Anterior cingulate cortex (tissue), 58 donors: ENCODE measurements at places on chromosomes 12 and 14.

DNA sequence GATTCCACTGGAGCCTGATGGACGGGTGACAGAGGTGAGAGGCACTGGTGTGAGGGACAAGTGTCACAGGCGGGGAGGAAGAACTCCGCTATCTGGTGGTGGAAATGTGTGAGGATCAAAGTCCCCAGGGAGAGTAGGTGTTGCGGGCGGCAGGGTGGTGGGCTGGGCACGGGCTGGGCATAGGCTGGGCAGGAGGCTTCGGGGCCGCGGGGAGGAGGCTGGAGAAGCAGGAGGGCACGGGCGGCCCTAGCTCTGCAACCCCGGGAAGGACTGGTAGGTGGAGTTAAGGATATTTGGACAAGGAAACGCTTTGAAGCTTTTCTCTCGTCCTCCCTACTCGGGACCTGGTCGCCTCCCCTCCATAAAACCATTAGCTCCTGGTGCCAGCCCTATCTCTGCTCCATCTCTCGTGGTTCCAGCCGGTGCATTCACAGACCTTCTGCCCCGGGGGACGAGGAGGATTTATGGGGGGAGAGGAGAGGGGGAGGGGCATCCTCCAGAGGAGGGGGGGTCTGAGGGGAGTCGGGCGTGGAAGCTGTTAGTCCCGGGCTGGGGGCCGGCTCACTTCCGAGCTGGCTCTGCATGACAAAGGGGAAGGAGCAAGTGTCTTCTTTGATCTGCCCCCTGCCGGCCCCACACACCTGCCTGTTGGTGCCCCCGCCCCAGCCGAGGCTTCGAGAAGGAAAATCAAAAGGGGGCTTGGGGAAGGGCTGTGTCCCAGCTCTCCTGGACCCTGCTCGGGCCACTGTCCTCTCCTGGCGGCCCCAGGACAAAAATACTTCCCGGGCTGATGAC is 504 bp downstream of the WNT5B start:
- no peak for DNase-seq

- DNase-seq = no peak
Observed at GRCh38 chr12:93387780-93388179, 10.1 kb downstream of the NUDT4 start.

- DNase-seq = no peak
Observed at GRCh38 chr12:78802593-78802992, 62.0 kb upstream of the SYT1 start.

DNA sequence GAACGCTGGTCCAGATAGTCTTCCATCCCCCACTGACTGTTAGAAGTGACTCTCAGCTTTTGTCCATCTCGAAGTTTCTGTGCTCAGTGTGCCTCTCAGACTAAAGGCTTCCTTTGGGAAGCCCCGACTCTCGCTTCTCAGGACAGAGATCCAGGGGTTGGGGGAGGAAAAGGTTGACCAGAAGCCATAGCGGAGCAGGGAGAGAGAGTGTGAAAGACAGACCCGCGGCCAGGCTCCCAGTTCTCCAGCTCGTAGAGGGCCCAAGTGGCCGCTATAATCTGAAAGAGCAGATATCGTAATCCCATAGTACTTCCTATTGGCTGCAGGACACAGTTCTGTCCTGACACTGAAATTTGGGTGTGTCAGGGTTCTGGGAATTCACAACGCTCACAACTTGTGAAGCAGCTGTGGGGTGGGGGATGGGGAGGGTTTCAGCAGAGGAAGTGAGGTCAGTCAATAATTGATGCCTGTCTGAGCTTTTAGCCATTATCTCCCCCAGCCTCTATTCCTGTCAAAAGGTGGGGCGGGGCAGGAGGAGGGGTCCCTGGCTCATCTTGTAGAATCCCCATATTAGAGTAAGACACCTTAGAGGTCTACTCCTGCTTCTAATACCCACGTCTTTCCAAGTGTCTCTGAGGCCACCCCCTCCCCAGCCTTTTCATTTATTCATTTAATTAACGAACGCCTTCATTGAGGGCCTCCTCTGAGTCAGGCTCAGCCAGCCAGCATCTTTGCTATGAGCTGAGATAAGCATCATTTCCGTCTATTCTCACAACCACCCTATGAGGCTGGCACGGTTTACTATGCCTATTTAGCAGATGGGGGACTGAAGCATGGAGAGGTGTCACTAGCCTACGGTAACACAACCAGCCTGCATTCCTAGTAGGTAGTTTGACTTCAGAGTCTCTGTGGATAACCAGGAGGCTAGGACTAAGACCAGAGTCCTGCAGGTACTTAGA is 1.6 kb upstream of the ACVRL1 start:
- DNase-seq = no peak

- DNase-seq = no peak
Observed at GRCh38 chr14:62674563-62675237, 370.6 kb downstream of the KCNH5 start.
